ENCODE measurements at places on chromosomes 13 and 19. TPM values are rescaled to one million over a fixed set of nuclear protein-coding genes. Genes with fewer than 3 reads are reported as not detected.
A peak's percentile ranks its signal among the peaks of the same experiment; 100 is the strongest.

GRCh38 chr19:45766869-45767346 is 2.1 kb downstream of the SIX5 start:
- no peak for DNase-seq

COL4A1 gene
- 14.6 TPM for total RNA-seq

CNFN gene
- total RNA-seq, result 2.8 TPM

- DNase-seq, result peak; percentile 58
Measured at GRCh38 chr19:13597640-13598039, 91.4 kb upstream of the CACNA1A start.

DACH1 gene
- total RNA-seq, result 110 TPM

Measured in glutamatergic neuron (in vitro differentiated cells).